ENCODE measurements at places on chromosomes 3 and 15.

- DNase-seq = no peak
Observed at GRCh38 chr15:69629631-69630161, 177.1 kb downstream of the RPLP1 start.

DNA sequence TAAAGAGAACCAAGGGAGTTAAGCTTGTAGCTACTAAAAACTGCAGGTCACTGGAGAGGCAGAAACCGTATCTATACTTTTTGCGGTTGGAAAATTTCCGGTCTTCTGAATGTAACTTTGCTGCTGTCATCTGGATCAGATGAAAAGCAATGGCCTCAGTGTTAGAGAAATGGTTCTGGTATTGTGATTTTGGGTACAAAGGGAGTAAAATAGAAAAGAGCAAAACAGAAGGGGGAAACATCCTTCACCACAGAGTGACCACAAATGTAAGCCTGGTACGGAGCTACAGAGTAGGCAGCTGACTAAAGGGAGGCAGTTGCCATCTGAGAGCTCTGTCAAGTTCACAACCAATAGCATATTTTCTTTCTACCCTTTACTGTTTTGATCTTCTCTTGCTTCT is 5.6 kb downstream of the CD96 start:
- DNase-seq = no peak

DNA sequence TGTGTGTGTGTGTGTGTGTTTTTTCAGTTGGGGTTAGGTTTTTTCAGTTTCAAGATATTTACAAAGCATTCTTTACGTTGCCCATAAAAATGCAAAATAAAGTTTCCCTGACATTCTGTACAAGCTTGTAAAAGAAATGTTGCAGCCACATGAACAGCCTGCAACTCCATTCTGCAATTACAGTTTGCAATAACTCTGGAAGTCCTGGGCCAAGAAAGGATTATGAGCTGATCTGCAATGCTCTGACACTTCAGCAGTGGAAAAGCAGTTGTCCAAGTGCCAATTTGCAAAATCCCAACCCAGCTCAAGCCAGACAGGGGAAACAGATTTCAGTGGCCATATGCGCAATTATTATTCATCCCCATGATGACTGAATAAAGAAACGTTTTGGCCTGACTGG is 322.1 kb downstream of the MEX3B start:
- DNase-seq = no peak

DNA sequence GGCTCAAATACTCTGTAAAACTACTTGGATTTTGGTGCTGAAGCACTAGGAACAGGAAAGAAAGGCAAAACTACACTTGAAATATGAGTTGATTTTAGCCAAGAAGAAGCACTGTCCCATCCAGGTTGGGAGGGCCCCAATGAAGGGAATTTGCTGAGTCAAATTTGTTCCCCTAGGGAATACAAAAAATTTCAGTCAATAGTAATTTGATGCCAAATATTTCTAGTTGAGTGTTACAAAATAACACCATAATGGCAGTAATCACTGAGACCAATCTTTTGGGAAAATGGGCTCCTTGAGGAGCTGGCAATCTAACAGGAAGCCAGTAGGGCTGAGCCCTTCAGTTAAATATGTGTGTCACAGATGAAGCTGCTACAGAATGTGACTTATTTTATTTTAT is 896.9 kb downstream of the DIPK2A start:
- no peak for DNase-seq

All from NCI-H2171 (cell line).